ENCODE measurements at places on chromosomes 3 and 15. TPM values are rescaled to one million over a fixed set of nuclear protein-coding genes. Genes with fewer than 3 reads are reported as not detected.
A peak's percentile ranks its signal among the peaks of the same experiment; 100 is the strongest.

DNA sequence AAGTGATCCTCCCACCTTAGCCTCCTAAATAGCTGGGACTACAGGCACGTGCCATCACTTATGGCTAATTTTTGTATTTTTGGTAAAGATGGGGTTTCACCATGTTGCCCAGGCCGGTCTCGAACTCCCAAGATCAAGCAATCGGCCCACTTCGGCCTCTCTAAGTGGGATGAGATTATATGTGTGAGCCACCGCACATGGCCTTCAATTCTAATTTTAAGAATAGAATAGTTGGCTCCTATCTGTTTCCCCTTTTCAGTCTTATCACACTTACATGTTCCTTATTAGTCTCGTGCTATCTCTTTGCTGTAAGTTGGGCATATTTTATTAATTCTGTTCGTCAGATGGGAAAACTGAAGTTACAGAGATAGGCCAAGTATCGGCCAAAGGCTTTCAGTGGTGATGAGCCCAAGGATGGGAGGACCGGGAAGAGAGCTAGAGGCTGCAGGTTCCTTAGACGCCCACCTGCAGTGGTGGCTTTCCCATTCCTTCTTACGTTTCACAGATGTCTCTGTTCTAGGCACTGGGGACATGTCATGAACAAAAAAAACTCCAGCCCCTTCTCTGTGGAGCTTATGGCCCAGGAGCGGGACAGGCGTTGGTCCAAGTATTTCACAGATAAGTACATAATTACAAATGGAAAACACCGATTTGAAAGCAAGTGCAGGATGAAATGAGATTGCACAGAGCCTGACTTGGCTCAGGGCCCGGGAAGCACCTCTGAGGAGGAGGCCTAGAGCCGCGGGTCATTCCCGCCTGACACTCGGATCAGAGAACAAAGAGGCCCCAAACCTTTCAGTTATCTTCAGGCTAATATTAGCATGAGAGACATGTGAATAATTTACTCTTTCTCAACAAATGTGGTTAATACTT, 91.1 kb upstream of the KLF13 start:
- H3K36me3 ChIP-seq, result no peaks in the 10 kb centered on the region
- DNase-seq, result no peak

- no peaks in the 10 kb centered on the region for H3K27me3 ChIP-seq
- H3K27ac ChIP-seq, result no peak overlapping the region
- H3K36me3 ChIP-seq, result no peaks in the 10 kb centered on the region
- no peaks in the 10 kb centered on the region for H3K4me1 ChIP-seq
- no peak for DNase-seq
Observed at GRCh38 chr3:99780749-99781148, 36.9 kb upstream of the CMSS1 start.

DNA sequence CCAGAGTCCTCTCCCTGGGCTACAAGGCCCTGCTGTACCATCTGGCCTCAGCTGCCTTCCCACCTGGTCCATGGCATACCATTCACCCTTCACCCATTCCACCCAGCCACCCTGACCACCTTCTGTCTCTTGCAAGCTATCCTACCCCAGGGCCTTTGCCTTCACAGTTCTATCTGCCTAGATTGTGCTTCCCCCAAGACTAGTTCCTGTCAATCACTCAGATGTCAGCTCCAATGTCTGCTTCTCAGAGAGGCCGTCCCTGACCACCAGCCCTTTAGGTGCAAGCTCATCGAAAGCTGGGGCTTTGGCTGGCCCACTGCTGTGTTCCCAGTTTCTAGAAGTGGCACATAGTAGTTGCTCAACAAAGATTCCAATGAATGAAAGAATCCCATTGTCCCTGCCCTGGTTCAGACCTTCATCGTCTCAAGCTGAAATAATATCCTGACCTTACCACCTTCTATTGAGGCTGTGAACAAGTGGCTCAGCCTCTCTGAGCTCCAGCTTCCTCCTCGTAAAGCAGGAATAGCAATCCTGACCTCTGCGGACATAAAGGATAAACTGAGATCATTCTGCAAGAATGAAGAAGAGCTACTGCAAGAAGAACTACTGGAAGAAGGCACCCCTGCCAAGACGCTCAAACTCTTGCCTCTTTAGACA, 15.8 kb downstream of the EFCAB12 start:
- no peaks in the 10 kb centered on the region for H3K36me3 ChIP-seq
- H3K27me3 ChIP-seq, result no peaks in the 10 kb centered on the region
- peak; percentile 15 for DNase-seq

GRCh38 chr3:49713336-49714105, 6.0 kb downstream of the AMIGO3 start:
- no peak for DNase-seq
- no peaks in the 10 kb centered on the region for H3K27me3 ChIP-seq
- no peaks in the 10 kb centered on the region for H3K36me3 ChIP-seq
- no peak overlapping the region for H3K4me3 ChIP-seq

DNA sequence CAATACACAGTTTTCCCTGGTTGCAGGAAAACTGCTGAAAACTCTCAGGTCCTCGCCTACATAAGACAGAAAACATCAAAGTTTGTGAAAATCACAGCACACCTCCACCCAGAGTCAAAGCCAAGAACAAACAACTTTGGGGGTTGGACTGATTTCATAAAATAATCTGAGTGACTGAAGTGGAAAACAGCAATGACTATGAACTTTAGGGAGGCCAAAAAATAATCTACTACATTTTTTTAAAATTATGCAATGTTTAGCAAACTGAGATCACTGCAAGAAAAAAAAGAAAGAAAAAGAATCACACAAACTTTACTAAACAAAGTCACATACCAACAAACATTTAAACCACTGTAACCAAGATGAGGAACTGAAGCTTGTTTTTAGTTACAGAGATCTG, 15.9 kb upstream of the FOXP1 start:
- DNase-seq, result no peak
- H3K27ac ChIP-seq, result peak overlapping the region; percentile 26
- H3K36me3 ChIP-seq, result no peaks in the 10 kb centered on the region
- no peak overlapping the region for H3K4me3 ChIP-seq
- no peaks in the 10 kb centered on the region for H3K4me1 ChIP-seq

DNA sequence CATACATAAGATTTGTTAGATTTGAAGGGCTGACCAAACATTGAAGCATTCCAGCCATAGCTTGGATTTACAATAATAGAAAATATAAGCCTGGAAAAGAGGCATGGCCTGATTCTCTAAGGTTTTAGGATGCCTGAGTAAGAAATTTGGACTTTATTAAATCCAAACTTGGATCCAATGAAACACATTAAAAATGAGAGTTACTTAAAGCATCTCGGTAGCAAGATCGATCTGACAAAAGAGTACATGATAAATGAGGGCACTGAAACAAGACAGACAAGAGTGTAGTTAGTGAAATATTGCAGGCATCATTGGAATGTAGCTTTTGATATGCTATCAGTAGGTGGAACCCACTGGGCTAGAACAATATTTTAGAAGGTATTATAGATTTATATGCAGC, 855.7 kb upstream of the DPPA4 start:
- no peaks in the 10 kb centered on the region for H3K36me3 ChIP-seq
- H3K27ac ChIP-seq, result no peak overlapping the region

DNA sequence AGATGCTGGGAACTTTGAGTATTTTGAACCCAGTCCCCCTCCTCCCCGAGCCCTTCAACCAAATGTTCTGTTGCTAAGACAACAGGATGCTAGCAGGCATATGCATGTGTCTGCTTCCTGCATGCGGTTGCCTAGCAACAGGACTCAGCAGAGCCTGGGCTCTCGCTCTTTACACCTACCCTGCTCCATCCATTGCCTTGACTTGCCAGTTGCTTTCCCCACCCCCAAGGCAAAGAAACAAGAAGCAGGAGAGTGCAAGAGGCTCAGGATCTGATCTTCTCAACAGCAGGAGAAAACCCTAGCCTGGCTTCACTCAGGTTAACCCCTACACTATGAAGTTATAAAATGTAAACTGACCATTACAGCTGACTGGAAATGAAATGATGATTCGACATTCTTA, 393.0 kb downstream of the IGSF11 start:
- no peaks in the 10 kb centered on the region for H3K36me3 ChIP-seq
- DNase-seq, result no peak
- no peak overlapping the region for H3K4me3 ChIP-seq
- no peaks in the 10 kb centered on the region for H3K27me3 ChIP-seq
- H3K4me1 ChIP-seq, result no peaks in the 10 kb centered on the region
- no peak overlapping the region for H3K27ac ChIP-seq

DNA sequence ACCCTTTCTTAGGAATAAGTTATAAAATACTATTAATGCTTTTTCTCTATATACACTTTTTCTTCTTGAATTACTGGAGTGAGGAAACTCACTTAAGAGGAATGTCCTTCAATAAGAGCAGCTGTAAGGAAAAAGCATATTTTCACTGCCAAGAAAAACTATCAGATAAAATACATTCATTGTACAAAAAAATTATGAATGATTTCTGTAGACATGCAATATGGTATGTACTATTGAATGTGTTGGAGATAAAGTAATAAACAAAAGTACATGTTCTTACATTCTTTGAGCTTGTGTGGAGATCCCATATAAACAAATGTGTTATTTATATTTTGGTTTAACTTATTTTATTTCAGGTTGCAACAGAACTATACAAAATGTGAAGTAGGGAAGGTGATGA, 241.0 kb upstream of the ZNF717 start:
- H3K4me3 ChIP-seq, result no peak overlapping the region
- H3K4me1 ChIP-seq, result no peaks in the 10 kb centered on the region
- H3K27ac ChIP-seq, result no peak overlapping the region
- DNase-seq, result no peak

DNA sequence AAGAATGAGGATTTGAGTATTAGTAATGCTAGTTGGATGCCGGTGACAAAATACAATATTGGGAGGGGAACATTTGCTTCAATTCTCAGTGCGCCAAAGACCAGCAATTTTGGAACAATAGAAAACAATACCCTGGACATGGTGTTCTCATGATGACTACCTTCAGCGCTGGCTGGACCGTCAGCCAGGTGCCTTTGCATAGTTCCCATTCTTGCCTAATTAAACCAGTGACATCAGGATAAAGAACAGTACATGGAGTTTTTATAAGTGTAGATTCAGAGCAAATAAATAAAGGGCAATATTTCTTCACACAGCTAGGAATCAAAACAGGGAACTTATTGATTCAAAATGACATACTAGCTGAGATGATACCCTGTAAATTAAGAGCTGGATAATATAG, 404.8 kb upstream of the RORA start:
- no peak for DNase-seq
- no peaks in the 10 kb centered on the region for H3K36me3 ChIP-seq
- no peaks in the 10 kb centered on the region for H3K27me3 ChIP-seq
- no peak overlapping the region for H3K4me3 ChIP-seq

DNA sequence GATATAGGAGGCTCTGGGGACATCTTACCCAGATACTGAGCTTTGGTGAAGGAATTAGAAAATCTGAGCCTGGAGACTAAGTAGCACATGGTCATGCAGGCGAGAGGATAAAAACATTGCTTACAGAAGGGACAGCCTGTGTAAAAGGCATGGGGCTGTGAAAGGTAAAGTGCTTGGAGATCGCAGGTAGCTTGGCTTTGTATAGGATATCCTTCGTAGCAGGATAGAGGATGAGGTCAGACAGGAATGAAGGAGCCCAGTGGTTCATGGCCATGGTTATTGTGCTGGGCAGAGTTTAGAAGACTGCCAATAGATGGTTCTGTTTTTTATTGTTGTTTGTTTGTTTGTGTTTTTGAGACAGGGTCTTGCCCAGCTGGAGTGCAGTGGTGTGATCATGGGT, 82.5 kb downstream of the SLMAP start:
- H3K4me1 ChIP-seq, result no peaks in the 10 kb centered on the region
- H3K27me3 ChIP-seq, result no peaks in the 10 kb centered on the region
- no peak overlapping the region for H3K27ac ChIP-seq
- DNase-seq, result no peak

DNA sequence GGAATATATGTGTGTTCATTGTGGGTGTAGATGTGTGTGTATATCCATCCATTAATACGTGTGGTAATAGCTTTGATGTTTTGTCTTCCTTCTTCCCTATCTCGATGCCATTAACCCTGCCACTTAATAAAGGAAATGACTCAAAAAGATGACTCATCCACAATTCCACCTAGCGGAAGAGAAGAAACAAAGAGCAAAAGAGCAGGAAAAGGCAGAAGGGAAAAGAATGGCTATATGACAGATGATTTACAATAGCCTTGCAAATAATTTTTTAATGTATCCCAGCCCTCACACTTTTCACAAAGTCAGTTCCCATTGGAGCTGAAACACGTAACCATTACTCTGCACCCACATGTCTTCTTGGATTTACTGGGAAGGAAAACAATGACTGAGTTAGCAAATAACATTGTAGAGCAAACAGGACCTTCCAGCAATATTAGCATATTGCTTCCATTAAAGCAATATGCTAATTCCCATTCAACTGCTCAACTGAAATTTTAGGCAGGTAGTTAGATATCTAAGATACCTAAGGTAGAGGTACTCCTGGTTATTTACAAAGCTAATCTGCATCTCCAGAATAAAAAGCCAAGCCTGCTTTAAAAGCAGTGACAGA, 197.2 kb downstream of the KCNAB1 start:
- no peaks in the 10 kb centered on the region for H3K4me1 ChIP-seq
- no peaks in the 10 kb centered on the region for H3K36me3 ChIP-seq
- no peaks in the 10 kb centered on the region for H3K27me3 ChIP-seq
- DNase-seq, result no peak
- no peak overlapping the region for H3K27ac ChIP-seq

Gene LRRN1
- 18.9 TPM for total RNA-seq

Gene FGF7
- 33.7 TPM for total RNA-seq

Gene SLC6A1
- total RNA-seq, result 0.29 TPM

Measured in breast epithelium (tissue), 4 donors.